ENCODE measurements at places on chromosomes 7 and 10. TPM values are rescaled to one million over a fixed set of nuclear protein-coding genes. Genes with fewer than 3 reads are reported as not detected.

DNA sequence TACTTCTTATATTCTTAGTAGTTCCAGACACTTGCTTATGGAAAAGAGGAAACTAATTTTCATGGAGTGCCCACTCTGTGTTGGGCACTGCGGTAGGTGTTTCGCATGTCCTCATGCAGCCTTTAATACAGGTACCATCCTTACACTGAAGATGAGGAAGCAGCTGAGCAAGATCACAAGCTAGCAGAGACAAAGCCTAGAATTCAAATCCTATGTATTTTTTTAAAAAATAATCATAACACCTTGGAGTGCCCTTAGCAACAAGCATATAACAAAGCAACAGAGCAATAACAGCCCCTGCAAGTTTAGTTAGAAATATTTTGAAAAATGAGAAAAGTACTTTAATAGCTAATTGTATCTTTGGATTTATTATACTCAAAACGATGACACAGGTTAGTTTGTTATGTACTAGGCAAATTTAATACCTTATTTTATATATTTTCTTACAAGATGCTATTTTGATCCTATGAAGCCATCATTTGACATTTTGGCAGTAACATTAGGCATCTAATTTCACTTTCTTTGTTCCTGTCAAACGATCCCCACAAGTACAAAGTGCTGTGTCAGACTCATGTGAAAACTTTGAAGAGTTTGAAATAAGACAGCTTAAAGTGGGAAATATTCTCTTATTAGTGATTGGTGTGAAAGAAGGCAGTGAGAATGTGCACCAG lies 245.8 kb downstream of the CDK14 start:
- peak overlapping the region; percentile 5 for H3K4me3 ChIP-seq
- H3K4me1 ChIP-seq = peaks cover 32% of the 10 kb centered on the region
- no peak for DNase-seq
- H3K27me3 ChIP-seq = no peaks in the 10 kb centered on the region

- no peak for DNase-seq
- H3K4me3 ChIP-seq = no peak overlapping the region
- H3K4me1 ChIP-seq = no peaks in the 10 kb centered on the region
- no peaks in the 10 kb centered on the region for H3K36me3 ChIP-seq
- no peak overlapping the region for H3K27ac ChIP-seq
Observed at GRCh38 chr10:43692051-43692825, 43.6 kb upstream of the ZNF32 start.

DNA sequence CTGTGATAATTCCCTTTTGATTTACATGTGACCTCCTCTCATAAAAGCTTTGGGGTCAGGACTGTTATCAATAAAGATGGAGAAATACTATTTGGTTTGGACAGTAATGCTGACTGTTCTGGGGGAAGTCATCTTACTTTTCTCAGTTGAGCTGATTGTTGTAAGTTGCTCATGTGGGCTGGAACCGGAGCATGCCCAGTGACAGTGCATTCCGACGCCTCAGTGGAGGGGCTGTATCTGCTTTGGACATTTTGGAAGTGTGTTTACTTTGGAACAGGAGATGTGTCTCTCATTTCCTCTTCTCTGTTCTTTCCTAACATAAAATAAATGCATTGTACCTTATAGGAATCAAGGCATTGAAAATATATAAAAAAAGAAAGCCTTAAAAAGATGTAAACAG lies 30.1 kb downstream of the RBM33 start:
- no peaks in the 10 kb centered on the region for H3K27me3 ChIP-seq
- peaks cover 20% of the 10 kb centered on the region for H3K36me3 ChIP-seq
- no peak overlapping the region for H3K4me3 ChIP-seq
- H3K4me1 ChIP-seq = peaks cover 8% of the 10 kb centered on the region

- no peak overlapping the region for H3K27ac ChIP-seq
- DNase-seq = no peak
- no peaks in the 10 kb centered on the region for H3K36me3 ChIP-seq
Observed at GRCh38 chr10:78699971-78700370, 368.8 kb upstream of the ZMIZ1 start.

DNA sequence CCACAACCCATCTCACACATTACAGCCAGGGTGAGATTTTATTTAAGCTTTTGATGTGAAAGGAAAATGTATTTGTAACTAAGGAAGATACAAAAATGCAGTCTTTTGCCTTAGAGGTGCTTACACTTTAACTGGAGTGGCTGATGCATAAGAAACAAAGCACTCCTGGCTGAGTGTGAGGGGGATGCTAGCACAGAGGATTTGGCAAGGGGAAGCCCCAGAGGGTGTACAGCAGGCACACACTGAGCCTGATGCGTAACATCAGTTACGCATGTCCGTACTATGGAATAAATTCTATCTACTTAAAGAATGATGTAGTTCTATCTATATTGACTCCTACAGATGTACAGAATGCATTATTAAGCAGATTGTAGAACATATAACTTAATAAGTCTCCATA lies 17.8 kb downstream of the GIMAP8 start:
- no peak for DNase-seq
- peak overlapping the region; percentile 34 for H3K4me3 ChIP-seq
- no peak overlapping the region for H3K27ac ChIP-seq
- no peaks in the 10 kb centered on the region for H3K36me3 ChIP-seq

DNA sequence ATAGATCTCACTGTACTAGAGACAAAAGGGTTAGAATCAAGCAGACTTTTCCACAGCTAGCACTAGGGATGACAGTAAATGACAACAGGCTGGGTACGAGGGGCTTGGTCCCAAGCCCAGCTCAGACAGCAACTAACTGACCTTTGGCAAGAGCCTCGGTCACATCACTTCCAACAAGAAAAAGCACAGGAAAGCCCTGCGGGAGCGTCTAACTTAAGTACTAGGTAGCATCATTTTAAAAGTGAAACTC lies 22.8 kb downstream of the CALML3 start:
- peak; percentile 12 for DNase-seq
- H3K36me3 ChIP-seq = no peaks in the 10 kb centered on the region

DNA sequence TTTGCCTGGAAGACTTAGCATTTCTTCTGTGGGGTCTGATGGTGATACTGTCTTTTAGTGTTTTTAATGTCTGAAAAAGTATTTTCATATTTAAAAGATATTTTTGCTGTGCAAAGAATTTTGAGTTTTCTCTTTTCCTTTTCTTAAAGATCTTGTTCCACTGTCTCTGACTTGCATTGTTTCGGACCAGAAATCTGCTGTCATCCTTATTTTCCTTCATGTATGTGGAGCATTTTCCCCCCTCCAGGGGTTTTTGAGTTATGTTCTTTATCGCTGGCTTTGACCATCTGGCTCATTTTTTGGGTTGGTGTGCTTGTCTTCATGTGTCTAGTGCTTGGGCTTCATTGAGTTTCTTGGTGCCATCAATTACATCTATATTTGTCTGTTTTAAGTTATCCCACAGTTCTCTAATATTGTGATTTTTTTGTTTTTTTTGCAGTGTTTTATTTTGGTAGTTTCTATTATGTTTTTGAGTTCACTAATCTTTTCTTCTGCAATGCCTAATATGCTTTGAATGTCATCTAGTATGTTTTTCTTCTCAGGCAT lies 119.9 kb downstream of the MGMT start:
- H3K27ac ChIP-seq = no peak overlapping the region
- H3K4me1 ChIP-seq = no peaks in the 10 kb centered on the region
- no peaks in the 10 kb centered on the region for H3K27me3 ChIP-seq
- no peaks in the 10 kb centered on the region for H3K36me3 ChIP-seq
- no peak overlapping the region for H3K4me3 ChIP-seq

DNA sequence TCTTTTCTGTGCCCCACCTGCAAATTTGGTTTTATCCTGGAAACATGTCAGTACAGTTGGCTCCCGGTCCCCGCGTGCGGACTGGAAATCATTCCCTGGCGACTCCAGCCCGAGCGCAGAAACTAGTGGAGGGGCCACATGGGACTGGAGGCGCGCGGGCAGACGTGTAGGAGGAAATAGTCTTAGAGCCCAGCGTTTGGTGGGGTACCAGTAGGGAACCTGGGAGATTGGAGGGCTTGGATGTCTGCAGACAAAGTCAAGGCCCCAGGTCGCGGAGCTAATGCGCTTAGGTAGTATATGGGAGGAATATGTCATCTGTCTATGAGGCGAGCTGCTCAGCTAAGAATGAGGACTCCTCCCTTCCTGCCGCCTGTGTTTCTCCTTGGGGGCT lies 1.3 kb downstream of the GALNT17 start:
- peak overlapping the region; percentile 68 for H3K4me3 ChIP-seq
- peaks cover 3% of the 10 kb centered on the region for H3K4me1 ChIP-seq
- no peaks in the 10 kb centered on the region for H3K27me3 ChIP-seq
- DNase-seq = no peak
- no peaks in the 10 kb centered on the region for H3K36me3 ChIP-seq

GRCh38 chr7:47464266-47464665 lies 117.6 kb downstream of the TNS3 start:
- DNase-seq = no peak
- no peaks in the 10 kb centered on the region for H3K36me3 ChIP-seq
- peak overlapping the region; percentile 78 for H3K27ac ChIP-seq
- no peak overlapping the region for H3K4me3 ChIP-seq
- H3K27me3 ChIP-seq = no peaks in the 10 kb centered on the region

GRCh38 chr10:128211953-128212727 lies 85.9 kb upstream of the MKI67 start:
- H3K27ac ChIP-seq = no peak overlapping the region
- H3K36me3 ChIP-seq = no peaks in the 10 kb centered on the region
- peak overlapping the region; percentile 23 for H3K4me3 ChIP-seq
- peak; percentile 88 for DNase-seq
- no peaks in the 10 kb centered on the region for H3K27me3 ChIP-seq

DNA sequence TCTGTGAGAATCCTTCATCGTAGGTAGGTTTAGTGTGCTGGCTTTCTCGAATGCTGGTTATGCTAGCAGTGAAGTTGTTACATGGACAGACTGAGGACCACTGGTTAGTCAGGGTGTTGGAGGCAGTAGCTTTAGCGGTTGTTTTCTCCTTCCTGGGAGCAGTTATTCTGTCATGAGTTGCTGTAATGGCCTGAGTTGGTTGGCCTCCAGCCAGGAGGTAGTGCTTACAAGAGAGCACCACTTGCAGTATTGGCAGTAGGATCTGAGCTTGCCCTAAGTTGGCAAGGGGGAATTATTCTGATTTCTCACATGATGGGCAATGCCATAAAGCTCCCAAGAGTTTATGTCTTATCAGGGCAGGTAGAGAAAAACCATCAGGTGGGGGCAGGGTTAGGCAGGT lies 58.0 kb downstream of the IPMK start:
- DNase-seq = no peak
- H3K27ac ChIP-seq = no peak overlapping the region
- H3K4me1 ChIP-seq = no peaks in the 10 kb centered on the region
- no peak overlapping the region for H3K4me3 ChIP-seq

GRCh38 chr10:101330631-101331225 lies 23.2 kb upstream of the BTRC start:
- H3K4me3 ChIP-seq = no peak overlapping the region
- H3K27me3 ChIP-seq = no peaks in the 10 kb centered on the region
- no peaks in the 10 kb centered on the region for H3K36me3 ChIP-seq
- DNase-seq = no peak
- H3K4me1 ChIP-seq = no peaks in the 10 kb centered on the region

DNA sequence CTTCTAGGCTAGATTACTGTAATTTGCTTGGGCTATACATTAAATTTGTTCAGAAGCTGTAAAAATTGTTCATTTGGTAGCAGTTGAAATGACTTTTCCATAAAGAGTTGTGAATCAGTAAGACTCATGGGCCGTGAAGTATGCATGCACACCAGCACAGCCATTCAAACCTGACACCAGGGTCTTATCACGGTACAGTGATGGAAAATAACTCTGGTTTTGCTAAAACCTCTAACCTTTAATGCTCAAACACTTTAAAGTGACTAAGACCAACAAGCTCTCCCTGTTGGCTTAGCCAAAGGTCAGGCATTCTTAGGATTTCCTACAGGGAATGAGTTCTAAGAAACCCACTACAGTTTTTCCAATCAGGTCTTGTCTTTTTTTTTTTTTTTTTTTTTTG lies 11.5 kb downstream of the ARL3 start:
- no peaks in the 10 kb centered on the region for H3K27me3 ChIP-seq
- H3K36me3 ChIP-seq = peaks cover 24% of the 10 kb centered on the region
- H3K4me1 ChIP-seq = no peaks in the 10 kb centered on the region
- no peak for DNase-seq
- H3K4me3 ChIP-seq = no peak overlapping the region

DNA sequence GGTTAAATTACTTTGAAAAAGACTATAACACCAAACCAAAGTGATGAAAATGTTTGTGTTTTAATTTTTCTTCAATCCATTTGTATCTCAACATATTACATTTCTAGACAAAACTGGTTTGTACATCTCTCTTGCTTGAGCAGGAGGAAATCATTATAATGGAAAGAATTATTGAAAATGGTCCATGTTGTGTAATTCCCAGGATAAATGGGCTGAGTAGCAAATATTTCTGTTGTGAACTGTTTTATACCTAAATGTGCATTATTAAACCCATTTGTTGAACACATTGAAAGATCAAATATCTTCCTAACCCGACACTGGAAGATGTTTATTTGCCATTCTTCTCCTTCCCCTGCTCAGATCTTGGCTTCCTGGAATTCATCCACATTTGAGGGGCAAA lies 14.1 kb upstream of the CDK6 start:
- H3K36me3 ChIP-seq = no peaks in the 10 kb centered on the region
- H3K27ac ChIP-seq = no peak overlapping the region
- H3K4me1 ChIP-seq = no peaks in the 10 kb centered on the region
- H3K27me3 ChIP-seq = no peaks in the 10 kb centered on the region

- H3K4me1 ChIP-seq = no peaks in the 10 kb centered on the region
- no peak overlapping the region for H3K27ac ChIP-seq
- H3K4me3 ChIP-seq = no peak overlapping the region
- H3K27me3 ChIP-seq = no peaks in the 10 kb centered on the region
- no peak for DNase-seq
Observed at GRCh38 chr10:67827811-67828210, 10.2 kb downstream of the DNAJC12 start.

DNA sequence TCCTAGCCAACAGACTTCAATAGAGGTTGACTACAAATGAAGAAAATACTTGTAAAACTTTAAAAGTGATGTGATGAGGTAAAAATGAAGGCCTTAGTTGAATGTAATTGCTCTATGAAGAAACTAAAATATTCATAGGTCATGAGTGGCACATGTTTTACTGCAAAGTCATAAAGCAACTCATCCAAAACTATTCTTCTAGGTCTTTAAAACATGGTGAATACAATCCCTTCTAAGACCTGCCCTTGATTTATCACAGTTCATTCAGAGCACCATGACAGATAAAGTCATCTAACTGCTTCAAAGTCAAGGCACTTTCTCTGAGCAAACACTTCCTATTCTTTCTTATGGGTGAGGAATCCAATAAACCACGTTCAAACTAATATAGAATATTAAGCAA lies 713.5 kb downstream of the SORCS1 start:
- H3K27me3 ChIP-seq = no peaks in the 10 kb centered on the region
- H3K4me3 ChIP-seq = no peak overlapping the region
- H3K27ac ChIP-seq = no peak overlapping the region
- DNase-seq = no peak
- H3K4me1 ChIP-seq = no peaks in the 10 kb centered on the region

DNA sequence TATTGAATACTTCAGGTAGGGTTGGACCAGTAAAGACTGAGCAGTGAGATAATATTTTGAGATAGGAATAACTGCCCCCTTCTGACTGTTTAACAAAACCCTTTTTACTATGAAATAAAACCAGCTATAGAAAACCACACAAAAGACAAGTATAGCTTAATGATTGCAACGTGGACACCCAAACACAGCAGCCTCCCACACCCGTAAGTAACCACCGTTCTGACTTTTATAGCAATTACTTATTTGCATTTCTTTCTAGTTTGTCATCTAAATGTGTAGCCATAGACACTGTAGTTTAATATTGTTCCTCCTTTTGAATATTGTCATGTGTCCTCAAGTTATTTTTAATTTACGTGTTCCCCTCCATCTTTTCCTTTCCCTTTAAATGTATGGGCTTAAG lies 42.9 kb upstream of the SYPL1 start:
- H3K27ac ChIP-seq = no peak overlapping the region
- DNase-seq = no peak
- H3K27me3 ChIP-seq = no peaks in the 10 kb centered on the region
- H3K4me1 ChIP-seq = peaks cover 10% of the 10 kb centered on the region

Gene KIF20B
- 0.71 TPM for total RNA-seq

Gene TMUB1
- total RNA-seq = 46.5 TPM

Gene LBX1
- 7.4 TPM for total RNA-seq

Gene CCDC172
- total RNA-seq = not detected

Gene FKBP9
- total RNA-seq = 42.6 TPM

Data from psoas muscle (tissue), 8 donors.